ENCODE measurements at places on chromosomes 2 and 18.

GRCh38 chr18:49697757-49698524 is 115.4 kb downstream of the ACAA2 start:
- no peak for DNase-seq

DNA sequence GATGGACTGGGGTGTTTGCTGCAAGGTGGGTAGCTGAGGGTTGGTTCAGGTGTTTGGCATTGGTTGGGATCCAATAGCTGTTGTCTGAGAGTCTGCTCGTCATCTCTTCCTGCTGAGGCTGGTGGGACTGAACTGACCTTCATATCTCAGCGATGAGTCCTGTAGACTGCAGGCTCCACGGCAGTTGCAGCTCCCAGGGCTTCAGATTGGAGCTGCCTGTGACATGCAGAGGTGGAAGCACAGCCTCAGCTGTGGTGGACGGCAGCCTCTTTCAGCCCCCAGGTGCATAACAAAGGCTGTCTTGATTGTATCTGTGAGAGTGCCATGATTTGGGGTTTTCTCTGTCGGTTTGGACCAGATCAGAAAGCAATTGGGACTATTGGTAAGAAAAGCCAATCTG is 3.9 kb upstream of the IL1R2 start:
- DNase-seq: no peak

DNA sequence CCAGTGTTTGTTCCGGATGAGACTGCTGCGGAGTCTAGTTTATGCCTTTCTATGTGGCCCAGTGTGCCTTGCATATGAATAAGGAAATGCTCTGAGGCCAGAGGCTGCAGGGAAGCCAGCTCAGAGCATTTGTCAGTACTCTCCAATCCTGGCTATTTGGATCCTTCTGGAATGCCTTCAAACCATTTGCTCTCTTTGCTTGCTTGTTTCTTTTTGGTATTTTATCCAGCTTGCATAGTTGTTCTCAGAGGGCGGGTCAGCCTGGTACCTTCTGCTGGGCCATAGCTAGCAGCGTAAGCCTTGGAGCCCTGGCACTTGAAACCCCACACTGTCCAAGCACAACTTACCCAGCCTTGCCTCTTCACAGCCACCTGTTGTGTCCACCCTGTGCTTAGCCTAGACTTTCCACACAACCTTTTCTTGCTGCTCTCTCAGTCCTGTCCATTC is 20.5 kb downstream of the CENPO start:
- no peak for DNase-seq

- DNase-seq: no peak
Observed at GRCh38 chr2:46365913-46366667, 68.9 kb downstream of the EPAS1 start.

DNA sequence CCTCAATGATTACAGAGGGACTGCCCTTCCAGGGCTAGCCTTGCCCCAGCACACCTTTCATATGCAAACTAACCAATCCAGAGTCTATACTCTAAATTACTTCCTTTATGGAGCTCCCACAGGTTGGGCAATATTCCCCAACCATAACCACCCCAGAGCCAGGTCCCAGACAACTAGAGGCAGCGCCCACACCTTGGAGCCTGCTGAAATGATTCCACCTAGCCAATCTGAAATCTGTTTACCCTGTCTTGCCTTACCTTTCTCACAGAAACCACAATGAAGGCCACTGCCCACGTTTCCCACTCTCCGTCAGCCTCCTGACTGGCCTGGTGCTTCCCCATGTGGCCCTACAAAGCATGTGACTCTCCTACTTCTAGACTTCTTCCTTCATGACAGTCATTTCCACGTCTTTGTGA is 62.0 kb downstream of the REEP1 start:
- DNase-seq: no peak
